ENCODE measurements at places on chromosomes 3 and 15.

DNA sequence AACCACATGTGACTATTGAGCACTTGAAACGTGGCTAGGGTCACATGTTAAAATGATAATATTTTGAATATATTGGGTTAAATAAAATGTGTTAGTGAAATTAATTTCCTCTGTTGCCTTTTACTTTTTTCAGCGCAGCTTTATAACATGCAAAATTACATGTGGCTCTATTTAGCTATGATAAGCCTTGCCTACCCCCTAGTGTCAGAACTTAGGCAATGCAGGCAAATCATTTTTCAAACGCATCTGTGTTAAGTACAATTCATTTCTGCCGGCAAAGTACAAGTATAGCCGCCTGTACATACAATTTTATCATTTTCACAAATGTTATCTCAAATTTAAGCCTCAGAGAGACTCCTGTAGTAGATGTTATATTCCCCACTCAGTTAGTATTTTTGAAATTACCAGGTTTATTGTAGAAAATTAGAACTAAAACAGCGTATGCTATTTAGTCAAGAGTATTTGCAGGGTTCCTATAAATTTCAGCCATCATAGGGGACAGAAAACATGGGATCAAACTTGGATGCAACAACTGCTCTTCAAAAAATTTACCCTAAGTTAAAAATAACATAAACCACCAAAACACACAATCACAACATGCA lies 56.1 kb downstream of the TAFA4 start:
- DNase-seq = peak; percentile 68

DNA sequence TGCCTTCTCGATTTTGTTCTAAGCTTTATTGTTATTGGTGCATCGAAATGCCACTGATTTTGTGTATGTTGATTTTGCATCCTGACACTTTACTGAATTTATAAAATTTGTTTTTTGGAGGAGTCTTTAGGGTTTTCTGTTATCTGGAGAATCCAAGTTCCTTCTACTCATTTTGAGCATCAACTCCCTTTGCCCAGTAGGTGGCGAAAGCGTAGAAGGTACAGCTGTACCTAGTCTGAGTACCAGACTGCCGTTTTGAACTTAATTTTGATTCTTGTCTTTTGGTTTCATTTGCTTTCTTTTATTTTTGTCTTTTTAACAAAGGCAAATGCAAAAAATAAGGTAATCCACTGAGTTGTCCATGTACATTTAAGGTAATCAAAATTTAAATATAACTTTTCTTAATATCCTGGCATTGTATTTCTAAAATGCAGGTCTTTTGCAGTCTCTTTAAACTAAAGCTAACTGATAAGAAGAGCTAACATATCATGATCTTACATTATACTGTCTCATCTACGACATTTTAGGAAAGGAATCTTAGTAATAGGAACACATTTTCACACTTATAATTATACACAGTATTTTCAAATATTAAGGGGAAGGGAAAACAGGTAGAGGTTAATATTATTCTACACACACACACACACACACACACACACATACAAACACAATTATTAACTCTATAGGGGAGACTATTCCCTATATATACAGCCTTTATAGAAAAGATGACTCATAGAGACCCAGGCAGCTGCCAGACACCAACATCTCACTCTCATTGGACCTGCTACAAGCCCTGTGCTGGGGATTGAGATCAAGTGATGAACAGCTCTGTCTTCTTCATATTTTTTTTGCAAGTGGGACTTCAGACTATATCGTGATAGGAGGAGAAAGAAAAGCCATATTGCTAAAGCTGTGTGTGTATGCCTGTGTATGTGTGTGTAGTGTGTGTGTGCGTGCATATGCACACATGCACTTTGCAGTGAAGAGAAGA lies 71.8 kb downstream of the SYNPR start:
- peak; percentile 36 for DNase-seq

- DNase-seq = no peak
Measured at GRCh38 chr3:141853629-141854168, 22.7 kb upstream of the ATP1B3 start.

DNA sequence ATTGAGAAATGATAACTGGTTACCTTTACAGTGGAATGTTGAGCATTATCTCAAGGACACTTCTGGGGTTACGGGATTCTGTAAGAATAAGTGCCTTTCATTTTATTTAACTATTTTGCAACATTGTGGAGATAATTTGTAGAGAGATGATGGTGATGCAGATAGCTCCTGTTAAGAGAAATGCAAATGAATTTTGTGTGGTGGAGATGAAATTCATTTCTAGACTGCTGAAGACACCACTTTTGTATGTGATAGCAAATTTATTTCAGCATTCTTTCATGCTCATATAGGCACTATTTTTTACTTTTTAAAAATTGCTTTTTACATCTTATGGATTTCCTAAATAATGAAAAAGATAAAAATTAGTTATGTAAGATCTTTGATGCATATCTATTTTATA lies 463.3 kb upstream of the CBLB start:
- DNase-seq = no peak

- DNase-seq = no peak
Measured at GRCh38 chr3:156620260-156620659, 54.1 kb upstream of the TIPARP start.

GRCh38 chr15:81807186-81807585 lies 238.6 kb downstream of the MEX3B start:
- no peak for DNase-seq

DNA sequence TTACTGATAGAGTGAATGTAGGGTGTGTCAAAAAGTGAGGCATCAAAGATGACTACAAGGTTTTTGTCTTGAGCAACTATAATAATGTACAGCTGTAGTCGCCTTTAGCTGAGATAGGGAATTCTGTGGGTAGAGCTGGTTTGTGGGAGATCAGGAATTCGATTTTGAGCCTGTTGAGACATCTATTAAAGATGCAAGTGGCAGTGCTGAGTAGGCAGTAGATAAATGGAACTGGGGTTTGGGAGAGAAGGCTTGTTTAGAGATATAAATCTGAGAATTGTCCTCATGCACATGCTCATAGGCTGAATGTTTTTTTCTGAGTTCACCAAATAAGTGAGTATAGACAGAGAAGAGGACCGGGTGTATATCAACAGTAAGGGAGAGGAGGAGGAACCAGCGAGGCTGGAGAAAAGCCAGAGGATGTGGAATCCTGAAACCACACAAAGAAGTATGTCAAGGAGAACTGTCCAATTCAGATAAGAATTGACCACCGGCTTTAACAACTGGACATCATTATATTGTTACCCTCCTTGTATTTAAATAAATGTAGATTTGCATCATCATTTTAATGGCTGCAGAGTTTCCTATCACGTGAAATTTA lies 146.0 kb upstream of the TNIK start:
- DNase-seq = no peak

DNA sequence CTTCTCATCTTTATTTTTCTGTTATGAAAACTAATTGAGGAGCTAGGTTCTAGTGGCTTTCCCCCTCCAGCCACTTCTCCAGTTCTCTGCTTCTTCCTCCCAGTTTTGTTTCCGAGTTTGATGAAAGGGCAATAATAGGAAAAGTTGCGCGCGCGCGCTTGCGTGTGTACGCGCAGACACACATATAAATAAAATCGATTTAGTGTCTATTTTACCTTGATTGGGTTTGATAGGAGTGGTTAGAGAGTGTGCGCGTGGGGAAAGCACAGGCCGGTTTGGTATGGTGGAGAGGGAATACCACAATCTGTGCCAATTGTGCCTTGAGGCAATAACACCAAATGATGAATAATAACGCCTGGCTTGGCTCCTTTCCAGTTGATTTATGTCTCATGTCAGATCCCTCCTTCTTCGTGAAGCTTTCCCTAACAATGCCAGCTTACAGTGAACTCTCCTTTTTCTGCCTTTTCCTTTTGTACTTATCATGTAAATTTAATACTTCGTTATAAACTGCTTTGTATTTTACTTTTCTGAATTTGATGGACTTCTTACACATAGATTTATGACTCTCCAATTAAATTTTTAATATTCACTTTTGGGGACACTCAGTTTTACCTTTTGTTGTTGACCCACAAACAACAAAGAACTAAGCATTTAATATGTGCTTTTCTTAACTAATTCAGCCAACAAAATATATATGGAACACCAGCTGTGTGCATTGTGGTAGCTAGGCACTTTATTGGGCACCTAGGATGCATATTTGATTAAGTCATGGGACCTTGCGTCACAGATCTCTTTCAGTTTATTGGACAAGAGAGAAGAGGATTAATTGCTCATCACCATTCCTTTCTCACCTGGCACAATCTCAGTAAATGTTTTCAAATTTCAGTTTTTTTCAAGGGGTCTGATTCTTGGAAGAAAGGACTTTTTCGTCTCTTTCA lies 1.7 kb downstream of the TIPARP start:
- peak; percentile 29 for DNase-seq

GRCh38 chr3:177333533-177334520 lies 136.5 kb upstream of the TBL1XR1 start:
- DNase-seq = no peak
